Tibial nerve (tissue), 4 donors: ENCODE measurements at places on chromosomes 7 and 10.

DNA sequence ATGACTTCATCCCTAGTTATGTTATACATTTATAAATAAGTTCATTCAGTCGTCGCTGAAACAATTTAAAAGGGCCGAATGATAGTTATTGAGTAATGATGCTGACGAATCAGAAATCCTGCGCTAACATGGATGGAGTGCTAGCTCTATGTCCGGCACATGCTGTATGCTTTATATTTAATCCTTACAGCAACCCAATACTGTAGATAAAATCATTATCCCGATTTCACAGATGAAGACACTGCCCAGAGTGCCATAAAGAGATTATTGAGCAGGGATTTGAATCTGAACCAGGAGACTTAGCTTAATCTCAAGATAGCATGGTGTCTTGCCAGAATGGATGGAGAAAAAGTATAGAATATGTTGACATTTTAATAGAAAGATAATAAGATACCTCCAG lies 1.1 kb upstream of the ICA1 start:
- no peak overlapping the region for H3K27ac ChIP-seq
- DNase-seq: no peak
- no peak overlapping the region for H3K4me3 ChIP-seq
- no peaks in the 10 kb centered on the region for H3K27me3 ChIP-seq
- peaks cover 21% of the 10 kb centered on the region for H3K4me1 ChIP-seq
- H3K36me3 ChIP-seq: no peaks in the 10 kb centered on the region

- DNase-seq: no peak
- H3K4me3 ChIP-seq: no peak overlapping the region
- H3K36me3 ChIP-seq: no peaks in the 10 kb centered on the region
- no peaks in the 10 kb centered on the region for H3K27me3 ChIP-seq
- H3K4me1 ChIP-seq: peaks cover 52% of the 10 kb centered on the region
These were observed 3.2 kb downstream of the HTRA1 start for GRCh38 chr10:122464586-122464985.

DNA sequence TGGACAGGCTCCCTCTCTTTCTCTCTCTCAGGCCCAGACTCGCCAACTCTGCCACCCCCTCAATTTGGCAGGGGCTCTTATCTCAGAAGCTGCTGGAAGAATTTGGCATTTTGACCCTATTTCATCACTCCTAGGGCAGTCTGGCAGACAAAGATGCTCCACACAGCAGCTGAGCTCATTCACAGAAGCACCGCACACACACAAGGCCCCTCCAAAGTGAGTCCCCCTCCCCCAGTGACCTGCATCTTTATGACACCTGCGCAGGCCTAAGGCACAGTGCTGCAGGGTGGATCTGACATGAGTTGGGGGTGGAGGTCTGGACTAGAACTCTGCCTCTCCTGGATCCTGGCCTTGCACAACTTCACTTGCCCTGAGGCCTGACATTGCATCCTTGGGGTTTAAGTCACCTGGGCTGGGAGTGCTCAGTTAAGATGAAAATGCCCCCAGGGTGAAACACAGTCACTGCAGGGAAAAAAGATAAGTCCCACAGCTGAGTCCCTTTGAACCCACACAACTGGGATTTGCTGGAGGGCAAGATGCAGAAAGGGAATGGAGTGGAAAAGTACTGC lies 41.1 kb upstream of the DUSP5 start:
- no peaks in the 10 kb centered on the region for H3K36me3 ChIP-seq
- no peak for DNase-seq
- no peaks in the 10 kb centered on the region for H3K27me3 ChIP-seq
- H3K4me1 ChIP-seq: peaks cover 40% of the 10 kb centered on the region
- H3K27ac ChIP-seq: no peak overlapping the region

DNA sequence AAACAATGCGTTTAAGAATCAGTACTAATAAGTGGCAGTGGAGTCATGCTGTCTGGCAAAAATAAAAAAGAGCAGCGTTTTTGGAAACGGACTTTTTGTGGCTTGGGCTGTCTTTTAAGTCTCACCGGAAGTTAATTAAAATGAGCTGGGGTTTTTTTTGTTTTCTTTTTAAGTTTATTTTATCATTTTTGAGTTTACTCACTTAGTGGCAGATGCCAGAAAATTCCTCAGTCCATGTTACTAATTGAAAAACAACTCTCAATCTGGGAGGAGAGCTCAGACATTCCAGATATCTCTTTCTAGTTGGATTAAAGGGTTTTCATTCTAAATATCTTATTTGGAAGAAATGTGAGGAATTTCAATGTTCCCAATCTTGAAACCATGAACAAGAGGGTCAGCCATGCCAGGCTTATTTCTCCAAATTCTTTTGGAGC lies 133.8 kb upstream of the AGR3 start:
- no peaks in the 10 kb centered on the region for H3K36me3 ChIP-seq
- H3K4me1 ChIP-seq: no peaks in the 10 kb centered on the region
- no peak overlapping the region for H3K4me3 ChIP-seq
- DNase-seq: no peak
- no peaks in the 10 kb centered on the region for H3K27me3 ChIP-seq

- no peak for DNase-seq
- H3K36me3 ChIP-seq: peaks cover 3% of the 10 kb centered on the region
- H3K4me3 ChIP-seq: no peak overlapping the region
- peaks cover 6% of the 10 kb centered on the region for H3K4me1 ChIP-seq
- H3K27ac ChIP-seq: no peak overlapping the region
- H3K27me3 ChIP-seq: no peaks in the 10 kb centered on the region
These were observed 18.3 kb upstream of the RPEL1 start for GRCh38 chr10:103227416-103227815.

GRCh38 chr7:99021941-99022560 lies 121.9 kb downstream of the SMURF1 start:
- no peak overlapping the region for H3K4me3 ChIP-seq
- H3K36me3 ChIP-seq: no peaks in the 10 kb centered on the region
- DNase-seq: no peak
- no peaks in the 10 kb centered on the region for H3K4me1 ChIP-seq
- H3K27ac ChIP-seq: no peak overlapping the region

- no peaks in the 10 kb centered on the region for H3K27me3 ChIP-seq
- no peak for DNase-seq
- no peak overlapping the region for H3K27ac ChIP-seq
- H3K4me3 ChIP-seq: peak overlapping the region; percentile 2
- H3K4me1 ChIP-seq: no peaks in the 10 kb centered on the region
- H3K36me3 ChIP-seq: no peaks in the 10 kb centered on the region
These were observed 152.6 kb downstream of the POU6F2 start for GRCh38 chr7:39130274-39130673.

- H3K36me3 ChIP-seq: no peaks in the 10 kb centered on the region
- no peaks in the 10 kb centered on the region for H3K27me3 ChIP-seq
- H3K4me3 ChIP-seq: no peak overlapping the region
- DNase-seq: no peak
- H3K4me1 ChIP-seq: no peaks in the 10 kb centered on the region
These were observed 24.5 kb downstream of the RSU1 start for GRCh38 chr10:16792675-16793074.

- no peaks in the 10 kb centered on the region for H3K36me3 ChIP-seq
- H3K4me3 ChIP-seq: no peak overlapping the region
- DNase-seq: no peak
These were observed 65.5 kb downstream of the OSBPL3 start for GRCh38 chr7:24914465-24914859.

DNA sequence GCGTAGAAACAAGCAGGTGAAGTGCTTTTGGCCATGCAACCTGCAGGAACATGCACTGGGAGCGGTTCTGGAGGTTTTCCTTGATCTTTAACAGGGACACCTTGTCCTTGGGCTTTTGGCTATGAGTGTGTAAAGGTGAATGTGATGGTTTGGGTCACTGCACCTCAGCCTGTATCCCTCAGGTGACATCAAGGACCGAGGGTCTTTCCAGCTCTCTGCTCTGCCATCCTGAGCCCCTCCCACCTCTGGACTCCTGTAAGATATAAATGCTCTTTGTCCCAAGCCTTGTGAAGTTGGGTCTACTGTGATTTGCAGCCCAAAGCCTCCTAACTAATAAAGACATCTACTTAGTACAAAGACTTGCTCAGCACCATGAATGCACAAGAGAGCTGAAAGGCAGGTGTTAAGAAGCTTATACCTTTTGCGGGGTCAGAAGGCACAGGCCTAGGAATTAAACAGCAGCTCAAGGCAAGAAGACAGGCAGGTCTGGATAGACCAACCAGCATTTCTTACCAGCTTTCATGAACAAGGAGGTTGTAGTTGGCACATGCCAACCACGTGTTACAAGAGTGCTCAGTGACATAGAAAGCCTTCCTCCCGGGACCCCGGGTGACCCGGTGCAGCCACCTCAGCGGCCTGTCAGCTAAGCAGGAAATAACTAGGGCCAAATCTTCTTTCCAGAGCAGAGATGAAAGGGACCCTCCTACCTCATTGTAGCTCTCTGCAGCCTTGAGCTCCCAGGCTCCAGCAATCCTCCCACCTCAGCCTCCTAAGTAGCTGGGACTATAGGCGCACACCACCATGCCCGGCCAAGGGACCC lies 89.9 kb downstream of the CARD11 start:
- H3K27ac ChIP-seq: no peak overlapping the region
- no peak overlapping the region for H3K4me3 ChIP-seq
- no peaks in the 10 kb centered on the region for H3K36me3 ChIP-seq
- no peaks in the 10 kb centered on the region for H3K4me1 ChIP-seq
- no peaks in the 10 kb centered on the region for H3K27me3 ChIP-seq

- H3K27me3 ChIP-seq: no peaks in the 10 kb centered on the region
- no peak overlapping the region for H3K27ac ChIP-seq
- peaks cover 22% of the 10 kb centered on the region for H3K36me3 ChIP-seq
- no peaks in the 10 kb centered on the region for H3K4me1 ChIP-seq
These were observed 52.5 kb upstream of the CAMK2B start for GRCh38 chr7:44377681-44378421.

DNA sequence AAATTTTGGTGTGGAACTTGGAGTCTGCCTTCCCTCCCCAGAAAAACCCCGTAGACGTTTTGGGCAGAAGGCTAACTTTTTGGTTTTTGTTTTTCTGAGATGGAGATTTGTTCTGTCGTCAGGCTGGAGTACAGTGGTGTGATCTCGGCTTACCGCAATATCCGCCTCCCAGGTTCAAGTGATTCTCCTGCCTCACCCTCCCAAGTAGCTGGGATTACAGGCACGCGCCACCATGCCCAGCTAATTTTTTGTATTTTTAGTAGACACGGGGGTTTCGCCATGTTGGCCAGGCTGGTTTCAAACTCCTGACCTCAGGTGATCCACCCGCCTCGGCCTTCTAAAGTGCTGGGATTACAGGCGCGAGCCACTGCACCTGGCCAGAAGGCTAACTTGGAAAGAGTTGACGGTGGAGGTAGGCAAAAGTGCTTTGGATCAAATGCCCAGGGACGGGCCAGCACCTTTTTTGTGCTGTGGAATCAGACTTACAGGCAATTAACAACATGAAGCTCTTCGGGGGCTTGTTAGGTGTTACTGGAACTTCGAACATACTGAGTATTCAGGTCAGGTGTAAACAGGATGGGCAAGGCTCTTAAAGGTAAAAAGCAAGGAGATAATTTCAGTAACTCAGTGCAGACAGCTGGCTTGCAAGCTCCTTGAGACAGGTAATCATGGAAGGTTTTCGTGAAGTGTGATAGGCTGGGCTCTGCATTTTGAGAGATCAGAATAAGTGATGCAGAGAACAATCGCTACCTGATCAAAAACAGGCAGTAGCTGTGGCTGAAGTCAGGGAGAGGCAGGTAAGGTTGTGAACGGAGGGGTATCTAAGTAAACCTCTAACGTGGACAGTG lies 1.8 kb downstream of the PPP1R35 start:
- H3K27ac ChIP-seq: peak overlapping the region; percentile 98
- peaks cover 26% of the 10 kb centered on the region for H3K4me1 ChIP-seq
- H3K36me3 ChIP-seq: no peaks in the 10 kb centered on the region

DNA sequence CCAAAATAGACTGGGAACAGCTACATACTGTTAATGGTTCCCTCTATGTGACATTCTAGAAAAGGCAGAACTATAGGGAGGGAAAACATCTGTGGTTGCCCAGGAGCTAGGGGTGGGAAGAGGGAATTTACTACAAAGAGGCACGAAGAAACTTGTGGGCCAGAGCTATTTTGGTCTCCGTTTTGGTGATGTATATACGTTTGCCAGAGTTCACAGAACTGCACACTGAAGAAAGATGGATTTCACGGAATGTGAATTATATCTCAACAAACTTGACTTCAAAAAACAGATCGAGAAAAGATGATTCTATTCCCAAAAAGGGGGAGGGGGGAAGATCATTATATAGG lies 386 bp upstream of the AS3MT start:
- H3K4me3 ChIP-seq: peak overlapping the region; percentile 51
- no peaks in the 10 kb centered on the region for H3K36me3 ChIP-seq
- no peak for DNase-seq

DNA sequence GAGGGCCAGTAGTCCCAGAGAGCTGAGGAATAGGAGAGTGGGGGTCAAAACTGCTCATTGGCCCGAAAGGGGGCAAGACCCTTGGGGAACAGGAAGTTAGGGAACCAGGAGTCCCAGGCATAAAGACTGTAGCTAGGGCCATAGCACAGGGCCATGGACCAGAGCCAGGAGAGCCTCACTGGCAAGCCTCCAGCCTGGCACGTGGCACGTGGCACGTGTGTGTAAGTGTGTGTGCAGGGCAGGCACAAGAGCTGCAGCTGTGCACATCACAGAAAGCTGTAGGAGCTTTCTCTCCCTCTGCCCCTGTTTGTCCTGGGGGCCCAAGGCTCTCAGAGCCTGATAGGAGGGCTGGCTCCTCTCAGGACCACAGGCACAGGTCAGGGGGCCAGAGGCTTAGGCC lies 47.8 kb upstream of the SLF2 start:
- H3K4me1 ChIP-seq: no peaks in the 10 kb centered on the region
- H3K4me3 ChIP-seq: no peak overlapping the region
- no peaks in the 10 kb centered on the region for H3K27me3 ChIP-seq
- DNase-seq: no peak
- no peaks in the 10 kb centered on the region for H3K36me3 ChIP-seq

- H3K4me1 ChIP-seq: peaks cover 3% of the 10 kb centered on the region
- no peak for DNase-seq
- no peaks in the 10 kb centered on the region for H3K36me3 ChIP-seq
- no peak overlapping the region for H3K27ac ChIP-seq
- no peak overlapping the region for H3K4me3 ChIP-seq
These were observed 11.6 kb upstream of the NKX2-3 start for GRCh38 chr10:99520847-99521764.

GRCh38 chr10:25036381-25036780 lies 20.0 kb downstream of the THNSL1 start:
- no peak for DNase-seq
- no peak overlapping the region for H3K27ac ChIP-seq
- H3K27me3 ChIP-seq: no peaks in the 10 kb centered on the region
- no peak overlapping the region for H3K4me3 ChIP-seq
- no peaks in the 10 kb centered on the region for H3K4me1 ChIP-seq

DNA sequence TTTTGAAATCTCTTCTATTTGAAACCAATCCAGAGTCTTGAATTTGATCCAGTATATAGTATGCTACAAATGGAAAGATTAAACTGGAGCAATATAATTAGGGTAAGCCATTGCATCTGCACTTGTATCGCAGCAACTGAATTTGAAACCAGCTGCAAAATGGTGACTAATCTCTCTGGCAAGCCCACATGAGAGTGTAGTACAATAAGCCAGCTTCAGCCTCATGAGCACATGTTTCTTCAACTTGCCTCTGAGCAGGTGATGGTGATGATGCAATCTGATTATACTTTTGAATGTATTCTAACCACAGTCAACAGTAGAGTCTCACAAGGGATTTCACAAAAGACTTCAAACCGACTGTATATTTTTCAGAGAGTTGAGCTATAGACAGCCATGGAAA lies 829 bp upstream of the RPA3 start:
- no peaks in the 10 kb centered on the region for H3K36me3 ChIP-seq
- H3K4me3 ChIP-seq: no peak overlapping the region
- peaks cover 14% of the 10 kb centered on the region for H3K4me1 ChIP-seq
- no peaks in the 10 kb centered on the region for H3K27me3 ChIP-seq
- H3K27ac ChIP-seq: no peak overlapping the region
